Spinal cord (tissue), 10 donors: ENCODE measurements at places on chromosomes 16 and 17. TPM values are rescaled to one million over a fixed set of nuclear protein-coding genes. Genes with fewer than 3 reads are reported as not detected.

- no peak for DNase-seq
Measured at GRCh38 chr16:51222016-51222415, 70.9 kb upstream of the SALL1 start.

DNA sequence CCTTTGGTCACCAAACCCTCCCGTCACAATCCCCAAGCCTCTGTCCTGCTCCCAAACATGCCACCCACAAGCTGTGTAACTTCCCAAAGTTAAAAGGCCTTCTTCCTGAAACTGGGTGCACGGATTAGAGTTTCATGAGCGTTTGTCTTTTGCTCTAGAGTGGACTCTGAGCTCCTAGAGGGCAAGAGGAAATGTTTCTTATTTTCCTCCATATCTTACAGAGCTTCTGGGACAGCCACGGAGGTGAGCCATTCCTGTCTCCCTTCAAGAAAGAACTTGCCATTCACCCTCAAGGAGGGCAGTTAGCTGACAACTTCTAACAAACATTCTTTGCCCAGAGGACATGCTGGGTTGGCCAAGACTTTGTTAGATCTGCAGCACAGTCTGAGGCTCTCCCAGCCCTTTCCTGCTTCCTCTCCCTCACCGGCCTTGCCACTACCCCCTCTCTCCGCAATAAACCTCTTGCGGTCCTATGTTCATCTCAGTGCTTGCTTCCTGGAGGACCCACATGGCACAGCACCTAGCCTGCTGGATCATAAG, 2.6 kb upstream of the MYCBPAP start:
- DNase-seq, result no peak

GRCh38 chr16:11036040-11036439, 91.7 kb downstream of the CLEC16A start:
- DNase-seq, result no peak

- peak; percentile 88 for DNase-seq
Measured at GRCh38 chr17:28644787-28645575, at the start of gene BLTP2. BLTP2 (minus strand) TSS chr17:28645158; CDS start chr17:28645056, 102 bp downstream.

DNA sequence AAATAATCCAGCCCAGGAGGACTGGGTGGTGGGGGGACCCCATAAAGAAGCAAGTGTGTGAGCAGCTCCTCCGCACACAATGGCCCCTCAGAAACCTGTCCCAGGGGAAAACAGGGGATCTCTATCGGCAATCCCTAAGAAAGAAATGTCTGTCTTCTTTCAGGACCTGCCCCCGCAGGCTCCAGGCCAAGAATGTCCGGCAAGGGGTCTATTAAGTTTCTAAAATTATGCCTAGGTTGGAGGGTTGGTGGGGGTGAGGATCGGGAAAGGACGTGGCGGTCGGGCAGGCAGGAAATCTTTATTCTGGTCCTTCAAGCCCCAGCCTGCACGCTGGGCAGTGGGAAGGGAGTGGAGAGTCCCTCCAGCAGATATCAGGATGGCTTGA, 23.4 kb upstream of the LITAF start:
- DNase-seq, result peak; percentile 29

DNA sequence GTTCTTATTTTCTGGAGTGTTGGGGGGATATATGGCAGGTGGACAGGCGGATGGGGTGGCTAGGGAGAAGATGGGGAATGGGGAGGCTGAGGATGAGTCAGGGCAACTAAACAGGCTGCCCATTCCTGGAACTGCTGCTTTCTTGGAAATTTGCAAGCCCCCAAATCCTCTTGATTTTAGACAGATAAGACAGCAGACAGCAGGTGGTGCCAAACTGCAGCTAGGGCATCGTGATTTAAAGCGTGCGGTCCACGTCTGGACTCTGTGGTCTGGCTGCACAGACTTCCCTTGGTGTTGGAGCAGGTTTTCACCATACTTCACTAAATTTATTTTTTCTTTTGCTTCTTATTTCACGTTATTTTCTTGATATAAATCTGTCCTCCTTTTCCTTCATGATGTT, 10.9 kb upstream of the KRT24 start:
- DNase-seq, result no peak

GRCh38 chr17:32287804-32288511, 22.3 kb downstream of the RHBDL3 start:
- DNase-seq, result no peak

DNA sequence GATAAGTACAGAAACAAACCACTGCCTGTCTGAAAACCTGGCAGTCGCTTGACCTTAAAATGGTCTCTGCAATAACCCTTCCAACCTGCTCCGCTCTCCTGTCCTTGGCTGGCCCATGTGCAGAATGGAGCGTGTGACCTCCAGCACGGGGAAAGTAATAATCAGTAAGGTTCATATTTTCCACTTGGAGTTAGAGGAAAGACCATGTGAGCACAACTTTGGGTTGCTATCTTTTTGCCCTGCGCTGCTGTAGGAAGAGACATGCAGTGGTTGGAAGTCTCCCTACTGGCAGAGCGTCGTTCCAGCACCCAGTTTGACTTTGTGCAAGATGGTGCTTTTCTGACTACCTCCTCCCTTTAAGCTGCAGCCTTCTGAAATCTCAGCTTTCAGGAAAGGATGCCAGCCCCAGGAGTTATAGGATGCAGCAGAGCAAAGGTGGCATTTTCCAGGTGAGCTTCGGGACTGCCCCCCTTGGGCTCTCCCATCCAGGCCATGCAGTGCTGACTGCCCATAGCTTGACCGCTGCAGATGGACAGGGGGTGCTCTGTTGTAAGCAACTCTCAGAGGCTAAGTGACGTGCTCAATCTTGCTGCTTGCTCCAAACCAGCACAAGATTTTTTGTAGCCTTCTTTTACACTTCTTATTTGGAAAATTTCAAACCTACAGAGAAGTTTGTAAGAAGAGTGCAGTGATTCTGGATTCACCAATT, 110.7 kb upstream of the NOL11 start:
- no peak for DNase-seq

- no peak for DNase-seq
Measured at GRCh38 chr16:9670033-9670432, 512.2 kb downstream of the GRIN2A start.

GRCh38 chr17:67434061-67434525, 57.0 kb downstream of the PITPNC1 start:
- DNase-seq, result no peak

DNA sequence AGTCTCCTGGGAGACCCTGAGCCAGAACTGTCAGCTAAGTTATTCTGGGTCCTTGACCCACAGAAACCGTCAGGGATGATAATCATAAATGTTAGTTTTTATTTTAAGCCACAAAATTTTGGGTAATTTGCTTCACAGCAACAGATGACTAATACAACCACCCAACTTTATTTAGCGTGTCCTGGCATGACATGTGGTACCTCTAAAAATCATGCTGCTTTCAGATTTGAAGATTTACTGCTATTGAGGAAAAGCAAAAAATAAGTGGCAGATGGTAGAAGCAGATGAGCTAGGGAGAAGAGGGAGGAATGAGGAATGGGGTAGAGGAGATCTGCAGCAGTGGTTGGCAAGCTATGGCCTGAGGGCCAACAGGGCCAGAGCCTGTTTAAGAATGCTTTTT, 90.4 kb downstream of the TMEM100 start:
- DNase-seq, result no peak

GRCh38 chr17:37888881-37889280, 35.3 kb upstream of the TBC1D3K start:
- no peak for DNase-seq

GRCh38 chr17:65173284-65173793, 36.2 kb downstream of the RGS9 start:
- DNase-seq, result no peak

DNA sequence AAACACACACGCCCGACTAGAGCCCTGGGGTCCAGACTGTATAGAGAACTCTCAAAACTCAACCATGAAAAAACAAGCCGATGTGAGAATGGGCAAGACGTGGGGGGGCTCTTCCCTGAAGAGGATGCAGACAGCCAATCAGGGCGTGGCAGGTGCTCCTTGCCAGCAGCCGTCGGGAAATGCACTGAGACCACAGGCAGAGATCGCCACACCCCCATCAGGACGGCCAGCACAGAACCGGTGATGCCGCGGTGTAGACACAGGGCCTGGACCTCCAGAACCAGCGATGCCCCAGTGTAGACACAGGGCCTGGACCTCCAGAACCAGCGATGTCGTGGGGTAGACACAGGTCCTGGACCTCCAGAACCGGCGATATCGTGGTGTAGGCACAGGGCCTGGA, 169.2 kb downstream of the LAT start:
- DNase-seq, result no peak

- no peak for DNase-seq
Measured at GRCh38 chr17:82094931-82095776, 2.9 kb downstream of the FASN start.

DNA sequence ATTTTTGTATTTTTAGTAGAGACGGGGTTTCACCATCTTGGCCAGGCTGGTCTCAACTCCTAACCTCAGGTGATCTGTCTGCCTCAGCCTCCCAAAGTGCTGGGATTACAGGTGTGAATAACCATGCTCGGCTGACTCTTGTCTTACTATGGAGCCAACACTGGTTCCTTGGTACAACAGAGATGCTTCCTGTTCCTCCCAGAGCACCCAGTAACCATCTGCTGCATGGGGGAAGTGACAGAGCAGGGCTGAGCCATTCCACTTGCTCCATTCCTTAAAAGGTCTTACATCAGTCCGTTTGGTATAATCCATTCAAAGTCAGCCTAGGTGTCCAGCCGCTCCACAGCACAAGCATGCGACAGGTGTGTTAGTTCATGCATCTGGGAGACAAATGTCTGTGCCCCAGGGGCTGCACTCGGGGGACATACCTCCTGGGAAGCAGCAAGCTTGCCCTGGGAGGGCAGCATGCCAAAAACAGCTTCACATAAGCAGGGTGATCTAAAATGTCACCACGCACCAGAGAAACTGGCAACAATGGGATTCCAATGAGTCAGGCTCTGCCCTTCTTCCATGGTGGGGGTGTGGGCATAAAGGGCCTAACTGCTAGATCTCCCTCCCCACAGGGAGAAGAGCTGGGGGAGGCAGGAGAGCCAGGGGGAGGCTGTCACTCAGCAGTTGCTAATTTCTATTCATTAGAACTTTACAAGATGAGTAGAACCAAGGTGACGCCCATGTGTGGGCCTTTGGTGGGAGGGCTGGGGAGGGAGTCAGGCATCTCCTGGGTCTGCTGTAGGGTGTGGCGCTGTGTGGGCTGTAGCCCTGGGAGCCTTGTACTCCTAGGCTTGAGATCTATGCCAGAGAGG, 35.5 kb downstream of the PIPOX start:
- no peak for DNase-seq

The TNFRSF17 gene
- not detected for polyA plus RNA-seq

The C17orf107 gene
- 3.7 TPM for polyA plus RNA-seq

The SLC16A6 gene
- 2.3 TPM for polyA plus RNA-seq

The CFAP119 gene
- 19.1 TPM for polyA plus RNA-seq

The KREMEN2 gene
- 1.4 TPM for polyA plus RNA-seq

The SPNS2 gene
- 67.3 TPM for polyA plus RNA-seq

The PRSS22 gene
- 0.17 TPM for polyA plus RNA-seq

The CACNA1G gene
- polyA plus RNA-seq, result 37.6 TPM

The SMIM36 gene
- polyA plus RNA-seq, result 0.18 TPM

The GPR139 gene
- 5.9 TPM for polyA plus RNA-seq
